MG63 (cell line): ENCODE measurements at places on chromosomes 3 and 15. TPM values are rescaled to one million over a fixed set of nuclear protein-coding genes. Genes with fewer than 3 reads are reported as not detected.

Gene COMMD4
- total RNA-seq, result 100 and 144 TPM in 2 replicates

- DNase-seq, result no peak
Observed at GRCh38 chr15:67085237-67085817, 19.9 kb downstream of the SMAD3 start.

- no peak for DNase-seq
Observed at GRCh38 chr15:100248236-100248635, 93.5 kb downstream of the ADAMTS17 start.

DNA sequence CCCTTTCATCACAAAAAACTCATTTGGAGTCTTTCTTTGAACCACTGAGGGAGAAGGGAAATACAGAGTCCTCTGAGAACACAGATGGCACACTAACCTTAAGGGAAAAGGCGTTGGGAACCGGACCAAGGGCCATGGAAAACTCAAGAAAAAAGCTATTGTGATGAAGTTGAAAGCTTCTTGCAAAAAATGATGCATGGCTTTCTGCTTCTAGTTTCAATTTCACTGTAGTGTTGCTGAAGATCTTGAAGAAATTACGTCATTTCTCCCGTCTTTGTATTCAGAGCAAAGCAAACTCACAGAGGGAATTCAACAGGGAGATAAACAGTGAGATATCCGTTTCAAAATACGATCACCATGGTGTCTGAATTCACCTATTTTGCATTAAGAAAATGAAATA is 642.3 kb upstream of the ADAMTS9 start:
- no peak for DNase-seq

GRCh38 chr15:80750575-80750974 is 28.6 kb upstream of the CEMIP start:
- DNase-seq, result no peak

Gene GPR62
- total RNA-seq, result not detected in 2 replicates

GRCh38 chr15:77527164-77527778 is 105.4 kb downstream of the LINGO1 start:
- peak; percentile 58 for DNase-seq

Gene MESP1
- 2.2 and 8.9 TPM in 2 replicates for total RNA-seq

Gene RPL15
- total RNA-seq, result 2,383 and 4,340 TPM in 2 replicates

Gene FOXL2NB
- total RNA-seq, result not detected in 2 replicates

- no peak for DNase-seq
Observed at GRCh38 chr3:36957862-36958686, 13.2 kb upstream of the TRANK1 start.

DNA sequence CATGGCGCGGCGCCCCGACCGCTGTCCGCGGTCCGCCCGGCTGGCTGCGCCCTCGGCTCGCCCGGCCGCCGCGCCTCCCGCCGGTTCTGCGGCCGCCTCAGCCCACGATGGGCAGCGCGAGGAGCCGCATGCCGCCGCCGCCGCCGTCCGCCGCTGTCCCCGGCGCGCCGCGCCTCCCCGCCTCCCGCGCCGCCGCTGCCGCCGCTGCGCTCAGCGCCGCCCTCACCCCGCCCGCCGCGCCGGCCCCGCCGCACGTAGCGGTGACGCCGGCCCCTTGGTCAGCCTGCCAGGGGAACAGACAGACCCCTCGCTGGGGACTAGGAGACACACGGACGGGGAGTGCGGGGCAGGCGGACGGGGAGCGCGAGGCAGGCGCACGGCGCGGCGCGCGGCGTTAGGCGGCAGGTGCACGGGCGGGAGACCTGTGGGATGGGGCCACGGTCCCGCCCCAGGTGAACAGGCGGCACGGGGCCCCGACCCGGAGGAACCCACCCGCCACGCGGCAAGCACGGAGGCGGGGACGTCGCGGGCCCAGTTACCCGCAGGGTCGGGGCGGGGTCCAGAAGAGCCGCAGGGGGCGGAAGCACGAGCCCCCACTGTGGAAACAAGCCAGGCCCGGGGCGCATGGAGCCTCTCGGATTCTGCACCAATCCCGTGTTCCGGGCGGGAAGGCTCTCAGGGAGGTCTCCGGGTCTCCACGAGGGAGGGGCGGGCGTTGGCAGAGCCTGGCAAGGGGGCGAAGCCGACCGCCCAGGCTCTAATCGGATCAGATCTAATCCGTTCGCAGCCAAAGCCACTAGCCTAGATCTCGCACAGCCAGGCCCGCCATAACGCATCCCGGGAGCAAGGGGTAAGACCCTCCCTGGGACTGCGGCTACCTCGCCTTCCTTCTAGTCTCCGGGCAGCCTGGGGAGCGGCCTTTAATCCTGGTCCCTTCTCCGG is at the start of gene CSPG5:
Gene CSPG5 (minus strand): TSS at position 175 of the 942 bp plus-strand sequence. CDS start 172 bp downstream, at position 3.
- DNase-seq, result peak; percentile 6

Gene TUSC7
- not detected in 2 replicates for total RNA-seq

DNA sequence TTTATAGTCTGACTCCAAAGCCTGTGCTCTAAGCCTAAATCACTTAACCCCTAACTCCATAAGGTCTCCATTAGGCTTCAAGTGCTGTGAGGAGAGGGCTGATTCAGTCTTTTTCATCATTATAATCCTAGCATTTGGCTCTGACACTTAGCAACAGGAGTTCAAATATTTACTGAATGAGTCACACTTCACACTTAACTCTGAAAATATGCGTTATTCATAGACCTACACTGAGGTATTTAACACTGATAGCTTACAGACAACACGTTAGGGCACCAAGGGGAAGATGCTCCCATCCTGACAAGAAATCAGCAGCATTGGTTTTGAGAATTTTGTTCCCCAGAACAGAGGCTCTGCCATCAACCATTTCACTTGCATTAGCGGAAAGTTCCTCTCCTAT is 53.5 kb downstream of the MSL2 start:
- DNase-seq, result peak; percentile 8

GRCh38 chr15:66404532-66404931 is 17.8 kb downstream of the MAP2K1 start:
- DNase-seq, result no peak

Gene FOXB1
- total RNA-seq, result not detected in 2 replicates

Gene SNX22
- total RNA-seq, result not detected in 2 replicates

GRCh38 chr3:18774319-18775088 is 349.4 kb upstream of the SATB1 start:
- no peak for DNase-seq

Gene EBLN2
- total RNA-seq, result 0.79 and 1.1 TPM in 2 replicates

DNA sequence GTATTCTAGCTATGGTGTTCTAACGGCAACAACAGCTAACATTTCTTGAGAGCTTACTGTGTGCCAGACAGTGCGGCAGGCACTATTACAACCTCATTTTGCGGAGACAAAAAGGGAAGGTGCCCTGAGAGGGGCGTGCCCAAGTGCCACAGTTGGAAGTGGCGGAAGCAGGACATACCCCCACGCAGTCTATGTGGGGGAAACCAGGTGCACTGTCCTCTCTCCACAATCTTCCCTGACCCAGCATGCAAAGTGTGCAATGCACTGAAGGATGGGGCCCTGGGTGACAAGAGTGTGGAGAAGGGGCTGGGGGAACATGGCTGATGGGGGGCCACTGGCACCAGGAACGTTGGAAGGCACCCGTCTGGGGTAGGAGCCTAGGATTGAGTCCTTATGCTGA is 8.6 kb downstream of the ANP32A start:
- DNase-seq, result no peak

DNA sequence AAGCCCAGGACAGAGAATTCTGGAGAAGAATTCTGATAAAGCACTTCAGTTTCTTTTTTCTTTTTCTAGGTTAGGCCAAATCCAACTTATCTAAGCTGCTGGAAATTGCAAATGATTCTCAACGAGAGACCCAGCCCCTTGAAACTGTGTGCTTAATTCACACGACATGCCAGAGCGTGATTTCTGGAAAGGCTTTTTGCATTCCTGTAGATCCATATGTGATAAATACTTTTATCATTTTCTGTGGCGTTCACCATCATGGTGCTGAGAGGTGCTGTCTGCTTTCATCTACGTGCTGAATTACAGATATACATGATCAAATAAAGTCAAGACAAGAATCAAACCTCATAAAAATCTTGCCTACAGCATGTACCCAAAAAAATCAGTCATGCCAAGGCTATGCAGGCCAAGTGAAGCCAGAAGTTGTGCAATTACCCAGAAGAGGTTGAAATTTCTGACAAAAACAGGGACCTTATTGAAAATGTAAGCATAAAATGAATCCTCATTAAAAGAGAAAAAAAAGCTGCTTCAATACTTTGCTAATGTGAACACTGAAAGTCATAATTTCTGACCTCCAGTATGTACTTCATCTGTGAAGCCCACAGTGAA is 10.8 kb upstream of the MEF2A start:
- DNase-seq, result no peak

GRCh38 chr3:70606018-70606417 is 293.6 kb upstream of the MDFIC2 start:
- no peak for DNase-seq
